ENCODE measurements at places on chromosomes 3 and 15.

DNA sequence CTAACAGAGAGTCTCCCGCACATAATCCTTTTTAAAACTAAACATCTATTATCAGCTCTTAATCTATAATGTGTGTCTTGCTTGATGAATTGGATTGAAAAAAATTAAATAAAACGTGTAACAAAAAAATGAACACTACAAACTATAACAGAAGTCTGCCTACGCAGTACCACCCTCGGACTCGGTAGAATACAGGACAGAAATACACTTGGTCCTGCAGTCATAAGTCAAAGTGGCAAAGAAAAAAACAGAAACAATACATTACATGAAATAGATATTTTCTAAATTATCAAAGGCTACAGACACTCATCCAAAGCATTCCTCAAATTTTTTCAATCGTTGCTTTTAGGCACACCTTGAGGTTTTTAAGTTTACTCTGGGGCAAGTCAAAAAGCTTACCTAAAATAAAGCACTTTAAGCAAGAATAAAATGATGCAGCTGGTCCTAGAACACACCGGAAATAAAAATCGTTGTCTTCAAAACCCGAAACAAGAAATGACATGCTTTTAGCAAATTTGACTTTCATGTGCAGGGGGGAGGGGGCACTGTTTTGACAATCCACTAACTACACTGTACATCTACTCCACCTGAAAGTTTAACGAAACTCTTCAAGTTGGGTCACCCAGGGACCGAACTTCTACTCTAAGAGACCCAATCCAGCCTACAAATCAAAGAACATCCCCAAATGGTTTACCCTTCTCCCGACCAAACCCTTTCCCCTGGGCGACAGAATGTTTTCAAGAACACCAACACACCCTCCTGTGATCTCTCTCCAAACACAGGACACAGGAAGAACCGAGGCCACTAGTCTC lies 1.3 kb downstream of the ADAM10 start:
- DNase-seq = no peak

DNA sequence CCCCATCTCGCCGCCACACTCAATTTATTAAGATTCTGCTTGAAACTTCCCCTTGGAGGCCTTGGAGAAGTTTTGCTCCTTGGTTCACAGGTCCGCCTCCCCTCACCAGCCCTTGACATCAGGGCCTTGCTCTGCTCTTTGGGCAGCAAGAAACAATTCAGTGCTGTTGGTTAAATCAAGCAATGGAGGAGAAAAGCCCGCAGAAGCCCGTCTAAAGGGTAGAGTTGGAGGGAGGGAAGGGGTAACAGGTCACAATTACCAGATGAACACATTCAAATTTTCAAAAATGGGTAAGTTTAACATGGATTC lies 429 bp downstream of the PARP9 start:
- DNase-seq = no peak

DNA sequence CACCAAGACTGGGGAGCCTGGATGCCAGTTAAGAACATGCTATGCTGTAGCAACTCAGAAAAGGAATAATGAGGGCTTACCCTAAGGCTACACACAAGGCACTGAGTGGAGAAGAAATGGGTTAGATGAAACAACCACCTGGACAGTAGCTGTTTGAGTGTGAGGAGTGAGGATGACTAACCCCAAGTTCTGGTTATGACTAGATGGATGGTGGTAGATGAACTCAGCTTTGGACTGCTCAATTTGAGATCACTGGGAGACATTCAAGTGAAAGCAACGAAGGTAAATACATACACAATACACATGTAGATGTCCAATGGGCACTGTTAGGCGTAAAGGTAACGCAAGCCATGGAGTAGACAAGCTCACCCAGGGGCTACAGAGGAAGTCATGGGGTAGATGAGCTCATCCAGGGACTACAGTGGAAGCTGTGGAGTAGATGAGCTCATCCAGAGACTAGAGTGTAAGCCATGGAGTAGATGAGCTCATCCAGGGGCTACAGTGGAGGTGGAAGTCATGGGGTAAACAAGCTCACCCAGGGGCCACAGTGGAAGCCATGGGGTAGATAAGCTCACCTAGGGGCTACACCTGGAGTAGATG lies 98.3 kb downstream of the ANO10 start:
- no peak for DNase-seq

DNA sequence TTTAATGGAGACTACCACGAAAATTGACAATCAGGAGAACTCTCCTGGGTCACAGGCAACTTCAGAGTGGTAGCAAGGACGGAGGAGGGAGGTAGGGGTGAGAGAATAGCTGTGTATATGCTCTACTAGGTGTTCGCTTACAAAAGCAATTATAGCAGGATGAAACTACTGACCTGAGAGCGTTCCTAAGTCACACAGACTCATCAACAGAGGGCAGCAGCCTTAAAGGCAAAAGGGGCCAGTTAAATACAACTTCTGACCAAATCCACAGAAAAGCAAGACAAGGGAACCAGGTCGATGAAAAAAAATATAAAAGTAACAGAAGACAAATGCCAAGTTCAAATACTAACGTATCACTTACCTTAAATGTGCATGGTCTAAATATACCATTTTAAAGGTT lies 894.6 kb downstream of the PLOD2 start:
- DNase-seq = no peak

GRCh38 chr3:27322634-27323033 lies 46.5 kb downstream of the NEK10 start:
- DNase-seq = no peak

Data from progenitor cell of endocrine pancreas (in vitro differentiated cells).